Upper lobe of left lung (tissue), 6 donors: ENCODE measurements at places on chromosomes 2 and 18. TPM values are rescaled to one million over a fixed set of nuclear protein-coding genes. Genes with fewer than 3 reads are reported as not detected.

- no peak for DNase-seq
- no peak overlapping the region for H3K27ac ChIP-seq
- H3K36me3 ChIP-seq = no peaks in the 10 kb centered on the region
- no peaks in the 10 kb centered on the region for H3K27me3 ChIP-seq
Measured at GRCh38 chr2:135005753-135006152, 41.5 kb downstream of the MAP3K19 start.

DNA sequence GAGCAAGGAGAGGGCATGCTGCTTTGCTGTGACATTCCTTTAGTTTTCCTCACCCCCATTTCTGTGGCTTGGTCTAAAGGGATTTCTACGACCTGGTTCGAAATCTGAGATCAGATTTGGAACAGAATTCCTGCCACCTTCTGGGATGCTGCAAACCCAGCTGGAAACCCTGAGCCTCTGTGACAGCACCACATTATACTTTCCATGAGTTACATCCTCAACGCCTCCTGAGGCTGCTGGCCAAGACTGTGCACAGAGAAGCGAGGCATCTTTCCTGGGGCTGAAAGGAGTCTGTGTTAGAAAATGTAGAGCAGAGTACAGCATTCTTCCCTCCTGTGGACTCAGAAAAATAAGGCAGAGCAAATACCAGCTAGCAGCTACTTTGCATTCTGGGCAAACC, 138.1 kb upstream of the CHAC2 start:
- DNase-seq = no peak
- no peak overlapping the region for H3K4me3 ChIP-seq
- H3K4me1 ChIP-seq = no peaks in the 10 kb centered on the region
- H3K36me3 ChIP-seq = no peaks in the 10 kb centered on the region
- no peak overlapping the region for H3K27ac ChIP-seq

GRCh38 chr2:68403199-68403644, 38.1 kb downstream of the PLEK start:
- DNase-seq = no peak
- H3K27ac ChIP-seq = no peak overlapping the region
- no peaks in the 10 kb centered on the region for H3K36me3 ChIP-seq
- H3K4me1 ChIP-seq = no peaks in the 10 kb centered on the region
- no peaks in the 10 kb centered on the region for H3K27me3 ChIP-seq
- H3K4me3 ChIP-seq = no peak overlapping the region

DNA sequence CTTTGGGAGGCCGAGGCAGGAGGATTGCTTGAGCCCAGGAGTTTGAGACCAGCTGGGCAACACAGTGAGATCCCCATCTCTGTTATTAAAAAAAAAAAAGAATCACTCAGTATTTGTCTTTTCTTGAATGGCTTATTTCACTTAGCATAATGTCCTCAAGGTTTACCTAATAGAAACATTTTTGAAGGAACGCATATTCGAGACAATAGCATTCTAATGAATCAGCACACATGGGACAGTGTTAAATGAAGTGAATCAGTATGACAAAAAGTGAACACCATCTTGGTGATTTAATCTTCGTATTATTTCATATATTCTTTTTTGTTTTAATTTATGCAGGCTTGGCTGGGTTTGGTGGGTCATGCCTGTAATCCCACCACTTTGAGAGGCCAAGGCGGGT, 44.7 kb downstream of the WIPF1 start:
- H3K27me3 ChIP-seq = no peaks in the 10 kb centered on the region
- no peak overlapping the region for H3K27ac ChIP-seq
- H3K36me3 ChIP-seq = no peaks in the 10 kb centered on the region
- no peak overlapping the region for H3K4me3 ChIP-seq
- no peaks in the 10 kb centered on the region for H3K4me1 ChIP-seq

- H3K27ac ChIP-seq = no peak overlapping the region
- DNase-seq = no peak
- H3K36me3 ChIP-seq = no peaks in the 10 kb centered on the region
- H3K4me3 ChIP-seq = no peak overlapping the region
- no peaks in the 10 kb centered on the region for H3K4me1 ChIP-seq
- H3K27me3 ChIP-seq = no peaks in the 10 kb centered on the region
Measured at GRCh38 chr18:63449426-63449825, 27.1 kb upstream of the VPS4B start.

DNA sequence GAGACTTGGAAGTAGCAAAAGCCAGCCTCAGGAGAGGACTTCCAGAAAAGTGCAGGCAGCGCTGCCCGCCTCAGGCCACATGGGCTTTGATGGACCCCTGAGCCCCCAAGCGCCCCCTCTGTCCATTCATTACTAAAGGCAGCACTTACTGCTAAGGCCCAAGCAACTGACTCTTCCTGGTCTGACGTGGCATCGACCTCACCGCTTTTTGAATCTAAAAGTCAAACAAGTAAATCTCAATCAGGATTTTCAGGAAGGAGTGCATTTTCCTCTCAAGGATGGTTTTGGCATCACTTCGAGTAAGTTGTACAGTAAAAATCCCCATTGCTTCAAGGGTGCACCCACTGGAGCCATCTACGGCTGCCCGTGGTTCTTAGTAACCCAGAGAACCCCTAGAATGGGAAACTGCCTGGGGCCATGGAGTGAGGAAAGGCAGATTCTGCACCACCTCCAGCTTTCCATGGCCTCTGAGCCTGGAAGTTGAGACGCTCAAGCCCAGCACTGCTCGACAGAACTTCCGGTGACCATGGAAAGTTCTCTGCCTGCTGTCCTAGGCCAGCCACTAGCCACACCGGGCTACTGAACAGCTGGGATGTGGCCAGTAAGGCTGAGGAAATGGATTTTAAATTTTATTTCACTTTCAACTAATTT, 7.0 kb downstream of the HJURP start:
- no peak overlapping the region for H3K4me3 ChIP-seq
- DNase-seq = no peak
- H3K27me3 ChIP-seq = peaks cover 3% of the 10 kb centered on the region
- no peaks in the 10 kb centered on the region for H3K36me3 ChIP-seq

GRCh38 chr2:10038716-10039115, 4.6 kb upstream of the KLF11 start:
- no peaks in the 10 kb centered on the region for H3K36me3 ChIP-seq
- H3K27me3 ChIP-seq = no peaks in the 10 kb centered on the region

GRCh38 chr2:229124136-229124535, 147.0 kb downstream of the PID1 start:
- no peak overlapping the region for H3K4me3 ChIP-seq
- DNase-seq = no peak
- no peaks in the 10 kb centered on the region for H3K36me3 ChIP-seq
- H3K27me3 ChIP-seq = no peaks in the 10 kb centered on the region
- H3K4me1 ChIP-seq = no peaks in the 10 kb centered on the region

DNA sequence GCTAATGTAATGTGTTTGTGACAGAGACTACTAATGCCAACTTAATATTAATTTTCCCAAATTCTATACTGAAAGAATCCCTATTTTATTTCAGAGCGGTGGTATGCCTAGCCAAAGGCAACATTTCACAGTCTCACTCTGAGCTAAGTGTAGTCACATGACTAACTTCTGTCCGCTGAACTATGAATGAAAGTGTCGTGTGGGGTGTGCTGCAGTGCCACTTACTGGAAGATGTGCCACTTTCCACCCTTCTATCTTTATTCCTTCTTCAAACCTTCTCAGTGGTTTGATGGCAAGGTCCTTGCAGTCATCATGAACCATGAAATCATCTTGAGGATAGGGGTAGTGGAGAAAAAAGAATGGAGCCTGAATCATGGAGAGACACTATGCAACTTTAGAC, 47.3 kb upstream of the C1D start:
- H3K27me3 ChIP-seq = no peaks in the 10 kb centered on the region
- H3K4me3 ChIP-seq = no peak overlapping the region
- H3K27ac ChIP-seq = no peak overlapping the region

Gene CPO
- not detected for total RNA-seq

Gene STAMBP
- 26.7 TPM for total RNA-seq

Gene GLI2
- 3.3 TPM for total RNA-seq

Gene DOK1
- total RNA-seq = 46.3 TPM

Gene VIT
- total RNA-seq = 1.4 TPM

Gene ERICH2
- total RNA-seq = 2.3 TPM

Gene CNDP1
- total RNA-seq = not detected
